Hematopoietic multipotent progenitor cell (in vitro differentiated cells): ENCODE measurements at places on chromosomes 16 and 17. TPM values are rescaled to one million over a fixed set of nuclear protein-coding genes. Genes with fewer than 3 reads are reported as not detected.

- DNase-seq, result no peak
Observed at GRCh38 chr16:23976524-23976923, 140.7 kb downstream of the PRKCB start.

The HOXB3 gene
- 20.5 TPM for total RNA-seq

DNA sequence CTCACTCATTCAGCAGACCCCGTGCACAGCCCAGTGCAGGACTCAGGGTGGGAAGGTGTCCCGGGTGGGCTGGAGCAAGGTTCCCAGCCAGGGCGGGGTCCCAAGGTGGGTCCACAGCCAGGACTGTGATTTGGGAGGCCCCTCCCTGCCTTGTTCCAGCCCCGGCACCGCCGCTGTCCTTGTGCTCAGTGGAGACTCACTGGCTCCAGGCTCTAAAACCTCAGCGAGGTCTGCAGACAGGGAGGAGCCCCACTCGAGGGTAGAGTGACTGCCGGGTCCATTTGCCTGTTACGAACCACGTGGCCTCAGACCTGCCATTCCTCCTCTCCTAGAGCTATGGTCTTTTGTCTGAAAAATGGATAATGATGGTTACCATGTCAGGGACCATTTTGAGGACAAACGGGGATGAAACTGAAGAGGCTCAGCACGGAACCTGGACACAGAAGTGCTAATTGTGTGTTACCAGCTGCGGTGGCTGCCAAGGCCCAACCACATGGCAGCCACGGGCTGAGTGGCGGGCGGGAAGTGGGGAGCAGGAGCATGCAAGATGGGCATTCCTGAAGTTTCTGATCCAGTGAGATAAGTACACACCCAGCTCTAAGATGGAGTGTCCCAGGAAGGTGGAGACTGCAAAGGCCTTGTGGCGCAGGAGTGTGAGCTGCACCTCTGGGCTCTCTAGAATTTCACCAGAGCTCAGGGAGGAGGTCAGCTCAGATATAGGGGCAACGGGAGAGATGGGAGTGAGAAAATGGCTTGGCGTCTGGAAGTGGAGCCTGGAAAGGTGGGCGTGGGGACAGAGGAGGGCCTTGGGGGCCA lies 317.6 kb downstream of the SEC14L1 start:
- no peak for DNase-seq

GRCh38 chr16:19269098-19269497 lies 16.4 kb upstream of the CLEC19A start:
- no peak for DNase-seq

- DNase-seq, result no peak
Observed at GRCh38 chr17:15442311-15443180, 24.9 kb downstream of the CDRT4 start.

DNA sequence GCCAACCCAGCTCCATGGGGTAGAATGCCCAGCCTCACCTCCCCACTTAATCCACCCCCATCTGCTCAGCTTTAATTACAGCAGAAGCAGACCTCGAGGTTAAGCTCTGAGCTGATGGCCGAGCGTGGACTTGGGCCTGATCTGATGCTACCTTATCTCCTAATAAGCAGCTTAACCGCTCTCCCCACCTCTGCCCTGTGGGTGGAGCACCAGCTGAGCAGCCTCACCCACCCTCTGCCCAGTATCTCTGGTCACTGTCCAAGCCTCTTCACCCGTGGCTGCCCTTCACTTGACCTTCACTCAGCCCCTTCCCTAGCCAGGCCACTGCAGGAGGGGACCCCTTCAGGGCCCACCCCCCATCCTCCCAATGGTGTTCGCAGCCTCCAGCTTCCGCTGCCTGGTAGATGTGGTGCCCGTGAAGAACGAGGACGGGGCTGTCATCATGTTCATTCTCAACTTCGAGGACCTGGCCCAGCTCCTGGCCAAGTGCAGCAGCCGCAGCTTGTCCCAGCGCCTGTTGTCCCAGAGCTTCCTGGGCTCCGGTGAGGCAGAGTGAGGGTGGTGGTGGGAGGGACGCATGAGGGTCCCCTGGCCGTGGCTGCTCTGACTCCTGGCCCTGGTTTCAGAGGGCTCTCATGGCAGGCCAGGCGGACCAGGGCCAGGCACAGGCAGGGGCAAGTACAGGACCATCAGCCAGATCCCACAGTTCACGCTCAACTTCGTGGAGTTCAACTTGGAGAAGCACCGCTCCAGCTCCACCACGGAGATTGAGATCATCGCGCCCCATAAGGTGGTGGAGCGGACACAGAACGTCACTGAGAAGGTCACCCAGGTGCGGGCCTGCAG lies 6.8 kb downstream of the KCNH6 start:
- no peak for DNase-seq

The CCL15 gene
- not detected for total RNA-seq

DNA sequence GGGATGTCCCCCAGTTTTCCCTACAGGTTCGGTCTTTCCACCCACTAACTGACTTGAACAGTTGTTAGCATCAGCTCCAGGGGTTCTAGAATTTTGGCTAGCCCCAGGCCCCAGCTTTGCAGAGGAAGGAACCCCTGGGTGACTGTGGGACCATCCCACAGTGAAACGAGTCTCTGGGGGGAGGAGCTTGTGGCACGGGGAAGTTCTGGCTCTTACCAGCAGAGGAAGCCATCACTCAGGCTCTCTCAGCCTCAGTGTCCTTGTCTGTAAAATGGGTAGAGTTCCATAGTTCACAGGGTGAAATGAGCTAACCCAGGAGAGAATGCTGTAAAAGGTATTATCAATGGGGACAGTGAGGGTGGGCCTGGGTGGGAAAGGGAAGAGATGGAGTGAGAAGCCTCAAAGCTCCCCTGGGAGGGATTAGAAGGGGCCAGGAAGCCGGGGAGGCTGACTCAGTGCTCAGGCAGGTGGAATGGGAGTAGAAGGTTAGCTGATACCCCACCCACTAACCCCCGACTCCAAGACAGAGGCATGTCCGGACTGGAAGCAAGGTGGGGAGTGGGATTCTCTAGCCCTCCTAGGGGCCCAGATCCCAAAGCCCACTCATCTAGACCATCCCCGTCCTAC lies 30.9 kb upstream of the CDC42EP4 start:
- DNase-seq, result no peak

The PIPOX gene
- total RNA-seq, result 9.7 TPM

The PHAF1 gene
- total RNA-seq, result 21.0 TPM

DNA sequence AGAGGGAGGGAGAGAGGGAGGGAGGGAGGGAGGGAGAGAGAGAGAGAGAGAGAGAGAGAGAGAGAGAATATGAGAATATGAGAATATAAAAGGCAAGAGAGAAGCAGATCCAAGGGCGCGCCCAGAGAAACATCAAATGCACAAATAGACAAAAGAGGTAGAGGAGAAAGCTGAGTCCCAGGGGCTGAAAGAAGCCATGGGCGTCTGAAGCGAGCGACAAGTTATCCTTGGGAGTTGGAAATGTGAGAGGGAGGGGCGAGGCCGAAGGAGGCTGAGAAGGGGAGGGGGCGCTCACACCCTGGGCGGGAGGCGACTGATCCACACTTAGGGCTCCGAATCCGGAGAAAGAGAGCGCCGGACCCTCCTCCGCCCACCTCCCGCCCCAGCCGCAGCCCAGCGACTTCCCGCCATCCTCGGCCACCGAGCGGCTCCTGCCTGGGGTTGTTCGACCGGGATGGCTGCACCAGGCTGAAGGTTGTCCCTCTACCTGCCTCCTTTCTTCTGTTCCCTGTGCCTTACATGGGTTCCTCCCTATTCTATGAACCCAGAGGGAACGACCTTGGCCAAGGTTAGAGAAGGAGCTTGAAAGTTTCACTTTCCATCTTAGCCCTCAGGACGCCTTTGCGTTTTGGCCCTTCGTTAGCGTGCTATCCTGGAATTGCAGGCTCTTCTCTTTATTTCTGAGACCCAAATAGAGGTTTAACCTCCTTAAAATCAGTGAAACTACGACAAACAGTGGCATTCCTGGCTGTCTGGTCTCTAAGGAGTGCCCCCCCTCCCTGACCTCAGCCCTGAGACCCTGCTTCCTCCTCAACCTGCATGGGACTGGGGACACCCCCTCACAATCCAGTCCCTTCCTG lies 21.2 kb upstream of the HOXB9 start:
- DNase-seq, result no peak

DNA sequence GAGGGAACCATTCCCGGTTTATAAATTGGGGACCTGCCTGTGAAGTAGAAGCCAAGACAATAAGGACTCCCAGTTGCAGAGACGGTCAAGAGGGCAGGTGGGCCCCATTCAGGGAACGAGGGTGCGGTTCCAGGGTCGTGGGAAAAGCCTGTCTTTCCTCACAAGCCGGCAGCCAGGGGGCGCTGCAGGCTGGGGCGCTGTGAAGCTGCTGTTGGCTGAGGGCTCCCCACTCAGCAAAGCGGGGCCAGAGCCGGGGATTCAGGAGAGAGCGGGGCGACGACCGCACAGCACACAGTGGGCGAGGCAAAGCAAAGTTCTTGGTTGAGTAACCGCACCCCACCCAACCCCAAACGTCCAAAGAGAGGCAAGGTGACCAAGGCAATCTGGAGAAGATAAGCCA lies 24.9 kb downstream of the CDRT15 start:
- DNase-seq, result peak; percentile 51

GRCh38 chr16:53541326-53541725 lies 38.3 kb upstream of the AKTIP start:
- DNase-seq, result no peak

DNA sequence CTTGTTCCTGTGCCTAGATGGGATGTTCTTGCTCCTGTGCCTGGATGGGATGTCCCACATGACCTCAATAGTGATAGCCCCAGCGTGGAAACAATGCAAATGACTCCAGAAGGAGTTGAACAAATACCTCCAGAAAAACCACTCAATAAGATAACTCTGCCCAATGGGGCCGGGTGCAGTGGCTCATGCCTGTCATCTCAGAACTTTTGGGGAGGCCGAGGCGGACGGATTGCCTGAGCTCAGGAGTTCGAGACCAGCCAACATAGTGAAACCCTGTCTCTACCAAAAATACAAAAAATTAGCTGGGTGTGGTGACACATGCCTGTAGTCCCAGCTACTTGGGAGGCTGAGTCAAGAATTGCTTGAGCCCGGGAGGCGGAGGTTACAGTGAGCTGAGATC lies 15.2 kb upstream of the LITAF start:
- DNase-seq, result no peak

GRCh38 chr16:19210280-19210924 lies 42.4 kb downstream of the SYT17 start:
- no peak for DNase-seq

The SLC16A6 gene
- total RNA-seq, result 0.27 TPM

DNA sequence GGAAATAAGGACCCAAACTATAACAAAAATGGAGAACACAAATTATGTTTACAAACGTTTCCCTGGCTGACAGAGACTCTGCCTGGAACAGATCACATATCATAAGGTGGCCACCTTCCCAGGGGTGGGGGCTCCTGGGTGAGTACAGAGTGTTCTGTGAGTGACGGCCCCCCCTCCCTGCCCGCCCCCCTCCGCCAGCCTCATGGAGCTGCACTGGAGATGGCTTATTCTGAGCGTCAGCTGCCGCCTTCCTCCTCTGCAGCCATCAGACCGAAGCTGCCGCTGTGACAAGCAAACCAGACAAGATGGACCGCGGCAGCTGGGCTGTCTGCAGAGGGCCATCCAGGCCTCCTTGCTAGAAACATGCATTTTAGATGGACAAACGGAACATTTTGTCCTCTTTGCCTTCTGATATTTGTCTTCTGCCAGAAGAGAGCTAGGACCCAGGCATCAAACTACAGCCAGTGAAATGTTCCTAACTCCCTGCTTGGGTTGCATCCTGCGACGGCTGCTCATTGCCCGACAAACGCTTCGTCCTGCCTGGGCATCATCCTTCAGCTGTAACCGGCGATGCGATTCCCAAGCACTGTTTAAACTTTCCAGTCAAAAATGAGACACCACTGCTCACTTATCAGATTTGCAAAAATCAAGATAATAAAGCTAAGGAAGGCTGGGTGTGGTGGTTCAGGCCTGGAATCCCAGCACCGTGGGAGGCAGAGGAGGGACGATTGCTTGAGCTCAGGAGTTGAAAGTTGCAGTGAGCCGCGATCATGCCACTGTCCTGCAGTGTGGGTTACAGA lies 15.3 kb upstream of the RPTOR start:
- no peak for DNase-seq

The NT5M gene
- total RNA-seq, result 32.0 TPM

GRCh38 chr17:73292031-73292531 lies 19.7 kb downstream of the CDC42EP4 start:
- no peak for DNase-seq

- DNase-seq, result no peak
Observed at GRCh38 chr16:79593074-79593531, 7.4 kb downstream of the MAF start.

DNA sequence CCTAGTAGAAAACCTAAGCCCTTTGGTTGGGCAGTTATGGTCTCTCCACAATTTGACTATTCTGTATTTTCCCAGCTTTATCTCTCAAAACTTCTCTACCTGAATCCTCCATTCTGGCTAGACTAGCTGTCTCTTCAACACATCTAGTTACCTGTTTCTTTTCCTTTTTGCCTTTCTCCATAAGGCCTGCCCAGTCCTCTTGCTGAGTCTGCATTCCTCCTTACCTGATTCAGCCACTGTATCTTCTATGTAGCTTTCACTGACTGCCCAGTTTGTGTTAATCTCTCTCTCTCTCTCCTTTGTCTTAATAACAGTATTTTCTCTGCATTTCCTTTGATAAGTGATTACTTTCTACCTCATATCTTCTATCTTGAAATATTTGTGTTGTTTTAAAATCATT lies 2.1 kb upstream of the EVI2A start:
- no peak for DNase-seq
